ENCODE measurements at places on chromosomes 7 and 10.

DNA sequence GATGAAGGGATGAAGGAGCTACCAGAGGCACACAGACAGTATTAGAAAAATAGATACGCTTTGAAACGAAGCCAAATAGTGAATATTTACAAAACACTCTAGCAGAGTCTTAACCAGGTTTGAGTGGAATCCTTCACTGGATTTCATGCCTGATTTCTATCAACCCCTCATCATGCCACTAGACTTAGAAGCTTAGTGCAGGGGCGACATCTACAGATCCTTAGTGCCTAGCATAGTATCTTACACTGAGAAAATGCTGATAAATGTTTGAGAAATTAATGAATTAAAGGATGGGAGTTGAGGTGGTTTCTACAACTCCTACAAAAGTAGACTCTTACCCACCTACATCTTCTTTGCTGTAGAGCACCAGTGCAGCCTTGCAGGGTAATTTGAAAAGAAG is 54.7 kb upstream of the CCNJ start:
- DNase-seq = no peak

GRCh38 chr10:110686047-110686446 is 41.9 kb downstream of the RBM20 start:
- DNase-seq = no peak

GRCh38 chr7:108613147-108613948 is 43.7 kb downstream of the DNAJB9 start:
- no peak for DNase-seq

DNA sequence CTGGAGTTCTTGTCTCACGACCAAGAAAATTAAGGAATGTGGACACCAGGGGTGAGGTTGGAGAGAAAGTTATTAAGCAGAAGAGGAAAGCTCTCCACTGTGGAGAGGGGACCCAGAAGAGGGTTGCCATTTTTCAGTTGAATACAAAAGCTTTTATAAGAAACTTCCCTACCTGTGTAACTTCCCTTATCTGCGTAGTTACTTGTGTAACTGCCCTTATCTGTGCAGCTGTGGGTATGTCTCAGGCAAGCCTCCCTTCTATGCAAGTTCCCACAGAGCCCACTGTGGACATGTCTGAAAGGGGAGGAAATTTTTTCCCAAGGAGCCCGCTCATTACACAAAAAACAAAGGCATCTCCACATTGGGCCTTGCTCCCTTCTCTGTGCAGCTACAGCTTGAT is 94.9 kb downstream of the SVOPL start:
- DNase-seq = no peak

DNA sequence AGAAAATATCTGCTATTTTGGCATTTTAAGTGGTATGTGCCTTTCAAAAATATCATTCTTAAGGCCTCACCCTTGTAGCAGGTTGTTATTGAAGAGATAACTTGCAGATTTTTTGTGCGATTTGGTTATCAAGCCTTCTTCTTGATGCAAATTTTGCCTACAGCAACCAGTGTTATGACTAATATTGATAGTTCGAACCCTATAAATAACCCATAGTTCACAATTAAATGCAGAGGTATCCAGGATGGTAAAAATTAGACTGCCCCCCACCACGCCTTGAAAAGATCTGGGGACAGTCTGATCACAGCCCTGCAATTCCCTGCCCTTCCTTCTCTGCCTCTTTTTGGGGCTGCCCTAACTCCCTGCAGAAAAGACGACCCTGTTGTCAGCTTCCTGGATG is 28.4 kb upstream of the RAPGEF5 start:
- DNase-seq = no peak

DNA sequence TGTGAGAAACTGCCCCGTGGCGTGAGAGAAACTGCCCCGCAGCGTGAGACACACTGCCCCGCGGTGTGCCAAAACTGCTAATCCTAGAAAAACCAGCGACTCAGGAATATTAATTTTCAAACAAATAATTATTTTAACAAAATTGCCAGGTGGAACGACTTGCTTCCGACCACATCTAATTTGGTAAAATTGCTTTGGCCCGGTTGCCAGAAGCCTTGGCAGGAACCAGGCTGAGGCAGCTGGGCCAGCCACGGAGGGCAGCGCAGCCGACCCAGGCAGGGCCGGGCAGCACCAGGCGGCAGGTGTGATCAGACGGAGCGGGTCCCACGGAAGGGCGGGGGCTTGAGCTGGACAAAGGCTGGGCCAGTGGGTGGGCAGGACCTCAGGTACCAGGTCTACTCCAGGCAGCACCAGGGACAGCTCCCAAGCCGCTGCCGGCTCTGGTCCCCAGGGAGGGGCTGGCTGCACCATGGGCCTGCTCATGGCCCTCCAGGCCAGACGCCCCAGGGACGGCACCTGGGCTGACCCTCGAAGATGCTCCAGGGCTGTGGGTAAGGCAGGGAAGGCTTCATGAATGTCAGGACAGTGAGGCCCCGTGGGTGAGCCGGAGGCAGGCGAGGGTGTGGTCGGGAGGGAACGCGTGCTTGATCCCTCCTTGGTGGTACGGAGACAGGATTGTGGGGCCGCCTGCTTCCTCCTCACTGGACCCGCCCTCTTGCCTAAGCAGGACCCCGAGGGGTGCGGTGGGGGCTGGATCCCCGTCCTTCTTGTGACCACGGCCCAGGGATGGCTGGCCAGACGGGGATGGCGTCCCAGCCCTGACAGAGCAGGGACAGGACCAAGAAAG is 7.7 kb upstream of the ADGRA1 start:
- DNase-seq = no peak

DNA sequence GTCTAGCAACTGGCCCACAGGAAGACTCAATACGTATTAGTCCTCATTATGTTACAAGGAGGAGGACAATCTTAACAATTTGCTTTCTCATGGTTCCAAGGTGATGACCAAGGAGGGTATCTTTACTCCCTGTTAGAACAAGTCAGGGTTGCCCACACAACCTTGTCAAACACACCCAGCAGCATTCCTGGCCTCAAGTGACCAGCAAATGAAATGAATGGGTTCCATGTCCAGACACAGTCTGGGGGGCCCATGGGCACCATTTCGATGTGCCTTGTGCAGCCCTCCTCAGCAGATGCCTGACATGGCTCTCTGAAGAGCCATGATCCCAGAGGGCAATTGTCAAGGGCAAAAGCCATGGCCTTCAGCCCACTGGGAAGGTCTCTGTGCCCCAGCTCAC is 40.8 kb downstream of the ANXA8 start:
- no peak for DNase-seq

DNA sequence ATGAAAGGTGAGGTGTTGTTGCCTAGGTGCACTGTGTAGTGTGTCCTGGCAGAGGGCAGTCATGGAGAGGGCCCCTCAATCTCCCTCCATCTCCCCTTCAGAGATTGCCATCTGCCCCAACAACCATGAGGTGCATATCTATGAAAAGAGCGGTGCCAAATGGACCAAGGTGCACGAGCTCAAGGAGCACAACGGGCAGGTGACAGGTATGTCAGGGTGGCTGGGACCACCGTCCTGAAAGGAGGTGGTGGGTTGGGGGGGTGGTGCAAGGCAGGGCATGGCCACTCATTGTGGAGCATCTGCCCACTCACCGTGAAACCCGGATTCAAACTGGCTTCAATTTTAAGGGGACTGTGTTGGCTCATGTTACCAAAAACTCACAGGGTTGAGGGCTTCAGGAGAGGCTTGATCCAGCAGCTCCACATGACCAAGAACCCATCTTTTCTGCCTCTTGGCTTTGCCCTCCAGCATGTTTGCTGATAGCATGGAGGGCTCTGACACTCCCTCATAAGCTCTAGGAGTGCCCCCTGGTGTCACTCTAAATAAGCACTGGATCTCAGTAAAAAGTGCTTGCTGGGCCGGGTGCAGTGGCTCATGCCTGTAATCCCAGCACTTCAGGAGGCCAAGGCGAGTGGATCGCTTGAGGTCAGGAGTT is 12.2 kb downstream of the ARPC1B start:
- no peak for DNase-seq

- DNase-seq = no peak
These were observed 462.1 kb upstream of the GALNT17 start for GRCh38 chr7:70669854-70670253.

- DNase-seq = no peak
These were observed 38.9 kb upstream of the BMS1 start for GRCh38 chr10:42743697-42744096.

Data from activated T-helper 1 cell treated with anti-CD3 and anti-CD28 coated beads, Interleukin-2, amount 50 U/mL, for 16 hours (primary cell).